ENCODE measurements at places on chromosomes 3 and 15.
A peak's percentile ranks its signal among the peaks of the same experiment; 100 is the strongest.

- no peak for DNase-seq
Measured at GRCh38 chr15:63022663-63023062, 19.9 kb upstream of the TPM1 start.

GRCh38 chr3:112365636-112366035 lies 32.7 kb downstream of the CD200 start:
- no peak for DNase-seq

GRCh38 chr15:48559285-48559684 lies 86.2 kb downstream of the FBN1 start:
- DNase-seq, result peak; percentile 93

GRCh38 chr3:150142936-150143335 lies 172.2 kb upstream of the PFN2 start:
- no peak for DNase-seq

GRCh38 chr3:61158667-61159066 lies 92.6 kb downstream of the FHIT start:
- DNase-seq, result no peak

DNA sequence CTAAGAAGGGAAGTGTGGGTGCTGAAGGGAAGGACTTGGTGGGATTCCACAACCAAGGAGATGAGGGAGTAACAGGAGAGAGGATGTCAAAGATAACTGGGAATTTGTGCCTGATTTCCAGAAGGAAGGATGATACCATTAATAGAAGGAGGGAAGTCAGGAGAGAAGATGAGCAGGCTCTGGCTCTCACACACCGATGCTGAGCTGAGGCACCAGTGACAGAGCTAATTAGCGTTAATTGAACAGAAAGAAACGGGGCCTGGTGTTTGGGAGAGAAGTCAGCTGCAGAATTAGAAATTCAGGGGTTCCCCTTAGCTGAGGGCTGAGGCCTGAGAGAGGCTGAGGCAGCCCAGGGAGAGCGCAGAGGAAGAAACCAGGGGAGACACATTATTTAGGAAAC lies 11.9 kb upstream of the PDIA5 start:
- DNase-seq, result no peak

- DNase-seq, result no peak
Measured at GRCh38 chr15:101280007-101280406, 2.7 kb upstream of the SELENOS start.

DNA sequence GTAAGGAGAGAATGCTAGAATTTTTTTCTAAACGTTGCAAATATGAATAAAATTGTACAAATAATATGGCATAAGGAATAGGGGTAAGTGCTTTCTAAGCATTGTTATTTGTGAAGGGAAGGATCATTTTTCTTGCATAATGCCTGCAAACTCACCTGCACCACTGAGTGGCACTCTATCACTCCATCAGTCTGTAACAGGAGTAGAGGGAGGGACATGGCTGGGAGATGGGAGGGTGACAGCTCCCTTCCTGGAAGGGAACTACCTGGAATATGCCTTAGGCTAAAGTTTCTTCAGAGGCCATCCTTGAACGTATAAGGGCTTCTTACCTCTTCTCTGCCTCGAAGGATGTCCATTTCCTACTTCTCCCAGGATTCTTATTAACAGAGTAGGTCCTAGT lies 3.0 kb downstream of the NAALADL2 start:
- DNase-seq, result no peak

DNA sequence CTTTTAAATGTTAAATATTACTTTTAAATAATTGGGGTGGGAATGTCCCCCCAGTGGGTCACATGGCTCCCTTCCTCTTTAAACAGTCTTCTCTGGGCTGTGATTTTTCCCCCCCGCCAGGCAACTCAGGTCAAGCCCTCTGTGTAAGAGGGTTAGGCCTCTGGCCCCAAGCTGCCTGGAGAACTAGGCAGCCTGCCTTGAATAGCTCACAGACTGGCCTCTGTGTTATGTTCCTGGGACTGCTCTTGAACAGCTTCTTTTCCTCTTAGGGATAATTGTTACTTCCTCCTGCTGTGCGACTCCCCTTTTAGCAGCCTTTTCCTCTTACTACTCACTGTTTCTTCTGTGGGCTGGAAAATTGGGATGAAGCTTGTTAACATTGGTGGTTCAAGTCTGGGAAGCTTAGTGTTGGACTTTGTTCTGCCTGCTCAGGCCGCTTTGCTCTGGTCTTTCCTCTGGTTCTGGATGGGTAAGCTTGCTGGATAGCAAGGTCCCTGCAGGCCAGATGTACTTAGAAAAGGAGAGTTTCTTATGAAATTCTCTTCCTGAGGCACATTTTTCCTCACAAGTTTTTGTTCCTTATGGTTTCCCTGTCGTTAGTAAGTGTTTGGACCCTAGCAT lies 2.2 kb downstream of the TEX264 start:
- DNase-seq, result no peak

DNA sequence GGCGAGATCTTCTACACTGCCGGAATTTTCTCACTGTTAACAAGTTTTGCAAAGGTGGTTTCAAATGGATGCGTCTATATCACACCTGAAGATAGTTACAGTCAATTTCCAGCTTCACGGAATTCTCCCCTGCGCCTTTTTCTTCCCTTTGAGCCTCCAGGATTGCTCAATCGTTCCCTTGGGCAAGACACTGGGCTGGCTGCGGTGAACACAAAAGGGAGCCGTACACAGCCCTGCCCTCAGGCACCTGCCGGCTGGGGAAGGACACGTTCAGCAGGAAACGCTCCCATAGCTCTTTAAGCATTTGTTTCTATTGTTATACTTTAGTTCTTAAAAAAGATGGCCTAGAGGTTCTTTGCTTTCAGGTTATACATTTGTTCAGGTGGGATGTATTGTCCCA lies 85.7 kb downstream of the C3orf70 start:
- DNase-seq, result no peak

- DNase-seq, result no peak
Measured at GRCh38 chr3:192262001-192262400, 465.3 kb downstream of the FGF12 start.

DNA sequence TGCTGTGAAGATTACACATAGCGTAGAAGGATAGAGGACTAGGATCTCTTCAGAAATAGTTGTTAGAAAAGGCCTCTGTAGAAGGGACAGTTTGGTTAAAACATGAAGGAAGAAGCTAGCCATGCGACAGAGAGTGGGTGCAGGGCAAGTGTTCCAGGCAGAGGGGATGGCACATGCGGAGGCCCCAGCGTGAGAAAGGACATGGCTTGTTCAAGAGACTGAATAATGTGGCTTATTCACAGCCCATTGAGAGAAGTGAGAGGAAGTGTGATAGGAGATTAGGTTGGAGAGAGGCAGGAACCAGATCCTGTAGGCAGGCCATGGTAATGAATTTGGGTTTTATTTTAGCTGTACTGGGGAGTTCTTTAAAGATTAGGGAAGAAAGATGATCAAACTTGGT lies 56.4 kb downstream of the NEO1 start:
- no peak for DNase-seq

- DNase-seq, result no peak
Measured at GRCh38 chr3:38726751-38727150, 77.3 kb upstream of the SCN5A start.
